CD4-positive, alpha-beta T cell treated with Interleukin-17A for 1 hour (primary cell): ENCODE measurements at places on chromosomes 7 and 10.

DNA sequence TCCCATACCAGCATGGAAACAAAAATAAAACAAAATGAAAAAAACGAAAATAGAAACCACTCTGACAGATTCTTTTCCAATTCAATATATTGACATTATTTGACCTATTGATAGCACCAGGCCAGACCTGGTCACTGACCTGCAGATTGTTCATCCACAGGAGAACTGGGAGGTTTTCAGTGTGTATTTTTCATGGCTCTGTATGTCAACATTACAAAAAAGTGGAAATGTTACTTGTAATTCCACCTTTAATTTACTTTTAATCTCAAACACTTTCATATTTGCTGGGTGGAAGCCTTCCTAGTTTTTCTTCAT is 2.9 kb downstream of the HKDC1 start:
- DNase-seq: no peak

DNA sequence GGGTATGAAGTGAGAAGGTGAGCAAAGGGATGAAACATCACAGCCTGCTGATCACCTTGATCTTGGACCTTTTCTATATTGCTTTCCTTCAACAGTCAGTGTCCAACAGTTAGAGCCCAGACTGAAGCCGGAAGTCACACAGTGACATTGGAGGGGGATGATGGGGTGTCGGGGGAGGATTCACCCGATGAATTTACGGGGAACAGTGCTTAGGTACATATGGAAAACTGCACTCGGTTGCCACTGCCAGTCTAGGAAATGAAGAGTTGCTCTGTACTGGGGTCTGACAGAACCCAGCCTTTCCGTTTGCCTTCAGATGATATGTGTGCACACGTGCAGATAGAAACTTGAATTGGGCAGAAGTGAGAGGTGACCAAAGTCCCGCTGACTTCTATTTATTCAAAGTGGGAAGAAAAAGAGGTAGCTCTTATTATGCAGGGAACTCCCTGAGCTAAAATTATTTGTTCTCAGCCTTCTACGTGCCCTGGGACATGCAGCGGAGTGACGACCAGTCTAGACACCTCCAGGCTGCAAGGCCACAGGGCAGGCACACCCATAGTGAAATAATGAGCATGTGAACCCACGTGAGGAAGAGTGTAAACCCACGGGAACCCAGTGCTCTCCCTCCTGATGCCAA is 107.2 kb upstream of the INHBA start:
- peak; percentile 19 for DNase-seq

- peak; percentile 21 for DNase-seq
Measured at GRCh38 chr10:484441-484924, 205.0 kb downstream of the DIP2C start.

DNA sequence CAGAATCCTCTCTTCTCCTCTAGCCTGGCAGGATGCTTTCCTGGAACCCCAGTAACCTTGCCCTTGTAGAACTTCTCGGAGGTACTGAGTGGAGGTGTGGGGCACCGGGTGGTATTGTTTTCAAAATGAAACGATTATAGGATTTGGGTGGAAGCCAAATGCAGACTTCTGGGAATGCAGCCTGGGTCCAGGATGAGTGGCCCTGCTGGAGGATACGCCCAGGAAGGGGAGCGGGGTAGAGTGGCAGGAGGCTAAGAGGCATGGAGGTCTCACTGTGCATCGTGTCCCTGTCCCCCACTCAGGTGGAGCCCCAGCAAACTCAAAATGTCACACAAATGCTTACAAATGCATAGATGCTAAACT is 109.1 kb upstream of the PPIF start:
- no peak for DNase-seq

DNA sequence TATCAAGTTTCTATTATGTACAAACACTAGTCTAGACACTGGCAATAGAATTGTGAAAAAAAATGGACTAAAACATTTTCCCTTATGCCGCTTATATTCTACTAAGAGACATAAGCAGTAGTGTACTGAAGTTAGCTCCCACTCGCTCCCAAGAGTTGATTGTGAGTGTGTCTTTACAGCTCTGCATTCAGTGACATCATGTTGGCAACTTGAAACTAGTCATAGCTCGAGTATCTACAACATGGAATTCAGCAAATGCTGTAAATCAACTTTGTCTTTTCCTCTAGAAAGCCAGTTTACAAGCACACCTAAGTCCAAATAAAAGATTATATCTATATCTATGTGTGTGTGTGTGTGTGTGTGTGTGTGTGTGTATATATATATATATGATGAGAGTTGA is 58.8 kb upstream of the MAGI2 start:
- DNase-seq: no peak

GRCh38 chr7:7805511-7806153 is 87.2 kb upstream of the RPA3 start:
- DNase-seq: no peak
